ENCODE measurements at places on chromosomes 13 and 19.

GRCh38 chr13:78430166-78430791, 173.1 kb downstream of the POU4F1 start:
- DNase-seq = no peak

DNA sequence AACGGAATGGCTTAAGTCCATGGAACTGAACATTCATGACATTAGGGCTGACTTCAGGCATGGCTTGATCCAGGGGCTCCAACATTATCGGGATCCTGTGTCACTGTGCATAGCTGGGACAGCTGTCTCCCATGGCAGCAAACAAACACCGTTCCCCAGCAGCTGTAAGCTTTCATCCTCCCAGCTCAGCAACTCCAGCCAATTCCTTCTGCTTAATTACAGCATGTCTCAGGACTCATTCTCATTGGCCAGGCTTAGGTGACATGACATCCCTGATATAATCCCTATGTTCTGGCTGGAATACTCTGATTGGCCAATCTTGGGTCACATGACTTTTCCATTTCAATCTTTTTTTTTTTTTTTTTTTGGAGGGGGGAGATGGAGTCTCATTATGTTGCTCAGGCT, 10.9 kb upstream of the TLE5 start:
- DNase-seq = no peak

- no peak for DNase-seq
Observed at GRCh38 chr13:46726347-46726746, 70.6 kb downstream of the ESD start.

GRCh38 chr19:39389631-39390414, 1.1 kb downstream of the PAF1 start:
- no peak for DNase-seq

DNA sequence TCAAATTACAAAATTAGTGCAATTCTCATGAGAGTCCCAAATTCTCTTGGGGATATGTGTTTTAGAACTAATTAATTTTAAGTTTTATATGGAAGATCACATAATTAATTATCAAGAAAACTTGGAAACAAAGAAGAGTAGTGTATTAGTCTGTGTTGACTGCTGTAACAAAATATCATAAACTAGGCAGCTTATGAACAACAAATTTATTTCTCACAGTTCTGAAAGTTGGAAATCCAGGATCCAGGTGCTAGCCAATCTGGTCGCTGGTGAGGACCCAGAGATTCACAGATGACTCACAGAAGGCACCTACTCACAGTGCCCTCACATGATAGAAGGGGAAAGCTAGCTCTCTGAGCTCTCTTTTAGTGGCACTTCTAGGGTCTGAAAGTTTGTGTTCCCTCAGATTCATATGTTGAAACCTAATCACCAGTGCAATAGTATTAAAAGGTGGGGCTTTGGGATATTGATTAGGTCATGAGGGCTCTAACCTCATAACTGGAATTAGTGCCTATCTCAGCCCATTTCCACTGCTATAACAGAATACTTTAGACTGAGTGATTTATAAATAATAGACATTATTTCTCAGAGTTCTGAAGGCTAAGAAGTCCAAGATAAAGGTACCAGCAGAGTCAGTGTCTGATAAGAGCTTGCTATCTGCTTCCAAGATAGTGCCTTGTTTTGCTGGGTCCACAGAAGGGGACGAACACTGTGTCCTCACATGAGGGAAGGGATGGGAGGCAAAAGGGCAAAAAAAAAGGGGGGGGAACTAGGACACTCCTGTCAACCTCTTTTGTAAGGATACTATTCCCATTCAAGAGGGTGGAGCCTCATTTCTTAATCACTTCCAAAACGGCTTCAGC, 1.5 kb upstream of the ARGLU1 start:
- no peak for DNase-seq

- DNase-seq = no peak
Observed at GRCh38 chr19:43362179-43362578, 8.7 kb downstream of the CD177 start.

DNA sequence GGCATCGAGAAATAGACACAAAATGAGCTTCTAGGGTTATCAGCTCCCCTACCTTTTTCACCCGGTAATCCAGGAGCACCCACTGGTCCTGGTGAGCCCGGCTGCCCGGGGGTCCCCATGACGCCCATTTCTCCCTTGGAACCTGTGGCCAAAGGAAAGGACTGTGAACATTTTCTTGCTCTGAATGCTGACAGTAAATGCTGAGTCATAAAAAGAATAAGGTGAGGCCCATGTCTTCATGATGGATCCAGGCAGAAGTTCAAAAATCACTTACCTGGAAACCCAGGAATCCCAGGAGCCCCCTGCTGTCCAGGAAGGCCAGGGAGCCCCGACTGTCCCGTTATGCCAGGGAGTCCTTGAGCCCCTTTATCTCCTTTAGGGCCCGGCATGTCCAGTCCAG, 129.2 kb downstream of the COL4A1 start:
- DNase-seq = no peak

DNA sequence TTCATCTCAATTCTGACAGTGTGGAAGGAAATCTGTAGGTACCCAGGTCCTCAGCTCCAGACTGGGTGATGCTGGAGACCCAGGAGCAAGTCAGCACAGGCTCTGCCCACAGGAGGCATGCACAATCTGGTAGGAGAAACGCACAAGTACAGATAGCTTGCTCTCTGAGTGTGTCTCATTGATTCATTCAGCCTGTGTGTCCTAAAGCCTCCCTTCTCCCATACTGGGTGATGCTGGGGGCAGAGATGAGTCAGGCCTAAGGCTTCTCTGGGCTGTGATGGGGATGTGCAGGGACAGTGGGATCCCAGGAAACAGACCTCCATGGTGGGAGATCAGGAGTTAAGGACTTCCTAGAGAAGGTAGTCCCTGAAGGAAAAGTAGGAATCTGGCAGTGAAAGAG, 6.8 kb downstream of the ZNF526 start:
- no peak for DNase-seq

- DNase-seq = no peak
Observed at GRCh38 chr19:44697670-44698034, 1.3 kb upstream of the CEACAM16 start.

GRCh38 chr19:35162471-35163326, 8.2 kb downstream of the FXYD5 start:
- no peak for DNase-seq

DNA sequence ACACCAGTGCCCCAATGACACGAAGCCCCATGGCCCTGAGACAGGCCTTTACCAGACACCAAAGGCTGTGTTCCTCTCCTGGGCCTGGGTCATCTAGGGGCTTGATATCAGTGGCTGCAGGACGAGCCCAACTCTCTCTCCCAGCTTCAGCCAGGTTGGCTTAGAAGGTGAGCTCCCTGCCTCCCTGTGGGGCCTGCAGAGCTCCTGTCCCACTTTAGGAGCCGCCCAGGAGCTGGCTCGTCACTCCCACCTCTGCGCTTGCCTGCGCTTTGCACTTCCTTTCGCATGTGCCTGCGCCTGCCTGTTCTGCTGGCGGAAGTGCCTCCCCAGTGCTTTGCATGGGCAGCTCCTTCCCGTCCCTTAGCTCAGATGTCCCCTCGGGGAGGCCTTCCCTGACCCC, 4.9 kb downstream of the CALM3 start:
- no peak for DNase-seq

DNA sequence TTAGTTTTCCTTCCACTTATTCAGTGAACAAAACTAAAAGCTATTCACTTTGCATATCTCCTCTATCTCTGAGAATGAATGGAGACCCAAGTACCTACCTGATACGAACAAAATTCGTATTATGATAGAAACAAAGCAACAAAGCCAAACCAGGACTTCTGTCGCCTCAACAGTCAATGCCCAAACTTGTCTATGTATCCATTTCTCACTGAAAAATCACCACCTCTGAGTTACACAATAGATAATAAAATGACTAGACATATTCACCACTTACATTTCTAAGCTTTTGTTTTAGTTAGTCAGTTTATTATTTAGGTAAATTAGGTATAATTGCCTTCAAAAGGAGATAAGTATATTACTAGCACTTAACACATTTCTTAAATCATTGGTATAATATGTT, 67.7 kb downstream of the CAB39L start:
- no peak for DNase-seq

- DNase-seq = no peak
Observed at GRCh38 chr13:37118016-37118415, 12.6 kb upstream of the CSNK1A1L start.

DNA sequence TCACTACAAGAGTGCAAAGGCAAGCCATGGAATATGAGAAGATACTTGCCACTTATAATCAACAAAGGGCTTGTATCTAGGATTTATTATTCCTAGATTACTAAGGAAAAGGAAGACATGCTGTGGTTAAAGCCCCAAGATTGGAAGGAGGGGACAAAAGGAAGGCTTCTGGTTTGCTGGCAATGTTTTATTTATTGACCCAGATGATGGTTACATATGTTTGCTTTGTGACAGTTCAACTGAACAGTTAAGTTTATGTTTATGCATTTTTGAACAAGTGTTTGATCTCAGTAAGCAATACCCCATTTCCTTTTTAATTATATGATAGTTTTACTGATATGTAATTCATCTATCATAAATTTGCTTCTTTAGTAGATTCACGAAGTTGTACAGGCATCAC, 40.3 kb downstream of the CDADC1 start:
- DNase-seq = no peak

DNA sequence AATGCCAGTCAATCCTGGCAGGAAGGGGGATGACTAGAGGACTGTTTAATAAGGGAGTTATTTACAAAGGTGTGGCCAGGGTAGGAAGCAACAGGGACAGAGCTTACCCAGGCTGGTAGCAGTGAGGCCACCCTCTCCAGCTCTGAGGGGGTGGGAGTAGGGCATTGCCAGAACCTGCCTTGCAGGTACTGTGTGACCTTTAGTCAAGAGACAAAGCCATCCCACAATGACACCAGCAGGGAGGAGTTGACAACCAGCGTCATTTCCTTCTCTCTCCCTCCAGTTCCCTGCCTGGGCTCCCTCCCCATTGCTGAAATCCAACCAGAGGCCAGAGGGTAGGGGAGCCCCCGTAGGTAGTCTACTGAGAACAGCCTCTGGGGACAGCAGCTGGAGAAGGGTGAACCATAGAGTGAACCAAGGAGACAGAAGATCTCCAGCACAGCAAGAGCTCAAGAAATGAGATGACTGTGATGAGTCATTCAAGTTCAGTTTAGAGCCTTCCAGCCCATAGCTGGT, 33.3 kb upstream of the SPATA13 start:
- DNase-seq = no peak

- no peak for DNase-seq
Observed at GRCh38 chr13:30835442-30835841, 70.6 kb upstream of the MEDAG start.

- no peak for DNase-seq
Observed at GRCh38 chr19:18504886-18505610, 16.8 kb downstream of the ELL start.

- no peak for DNase-seq
Observed at GRCh38 chr13:20054586-20054985, 96.1 kb downstream of the ZMYM2 start.

DNA sequence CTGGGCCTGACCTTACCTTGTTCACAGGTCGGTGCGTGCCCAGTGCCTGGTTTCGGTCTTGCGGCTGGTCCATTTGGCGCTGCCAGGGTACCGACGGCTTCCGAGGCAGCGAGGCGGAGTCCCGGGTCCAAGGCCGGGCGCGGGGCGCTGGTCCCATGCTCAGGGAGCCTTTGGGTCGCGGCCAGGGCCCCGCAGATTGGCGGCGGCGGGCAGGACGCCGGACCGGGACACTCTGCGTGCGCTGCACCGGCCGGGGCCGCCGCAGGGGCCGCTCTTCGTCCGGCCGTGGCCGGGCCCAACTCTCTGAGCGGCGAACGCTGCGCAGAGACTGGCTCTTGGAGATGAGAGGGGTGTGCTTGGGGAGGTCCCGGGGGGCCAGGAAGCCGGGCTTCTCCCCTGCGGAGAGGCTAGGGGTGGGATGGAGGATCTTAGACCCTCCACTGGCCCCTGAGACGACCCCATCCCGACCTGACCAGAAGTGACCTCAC, 3.4 kb upstream of the WIZ start:
- no peak for DNase-seq

DNA sequence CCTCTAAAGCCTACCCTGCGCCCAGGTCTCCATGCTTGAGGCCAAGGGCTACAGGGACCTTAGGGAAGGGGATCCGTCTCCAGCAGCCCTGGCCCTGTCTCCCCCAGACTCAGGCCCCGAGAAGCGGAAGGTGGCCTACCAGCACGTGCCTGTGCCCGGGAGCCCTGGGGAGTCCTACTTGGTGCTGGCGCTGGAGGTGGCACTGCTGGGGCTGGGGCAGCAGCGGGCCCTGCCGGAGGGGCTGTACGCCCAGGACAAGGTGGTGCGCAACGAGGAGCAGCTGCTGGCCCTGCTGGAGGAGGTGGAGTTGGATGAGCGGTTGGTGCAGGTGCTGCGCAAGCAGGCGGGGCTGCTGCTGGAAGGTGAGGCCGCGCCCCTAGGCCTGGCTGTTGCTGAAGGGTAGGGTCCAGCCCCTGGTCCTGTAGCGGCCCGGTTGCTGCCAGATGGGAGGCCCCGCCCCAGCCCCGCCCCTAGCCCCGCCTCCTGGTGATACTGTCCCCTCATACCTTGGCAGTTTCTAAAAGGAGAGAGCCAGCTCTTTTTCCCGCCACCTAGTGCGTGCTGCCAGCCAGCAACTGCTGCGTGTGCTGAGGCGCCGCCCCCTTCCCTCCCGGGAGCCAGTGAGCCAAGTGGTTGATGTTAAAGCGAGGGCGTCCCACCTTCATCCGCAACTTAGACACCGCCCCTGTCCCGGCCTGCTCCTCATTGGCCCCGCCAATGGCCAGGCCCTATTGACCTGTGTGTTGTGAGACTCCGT, 22.6 kb downstream of the ZSWIM4 start:
- no peak for DNase-seq

GRCh38 chr13:47119575-47120235, 222.9 kb upstream of the HTR2A start:
- DNase-seq = no peak

GRCh38 chr19:29120466-29120865, 92.5 kb downstream of the UQCRFS1 start:
- DNase-seq = no peak

DNA sequence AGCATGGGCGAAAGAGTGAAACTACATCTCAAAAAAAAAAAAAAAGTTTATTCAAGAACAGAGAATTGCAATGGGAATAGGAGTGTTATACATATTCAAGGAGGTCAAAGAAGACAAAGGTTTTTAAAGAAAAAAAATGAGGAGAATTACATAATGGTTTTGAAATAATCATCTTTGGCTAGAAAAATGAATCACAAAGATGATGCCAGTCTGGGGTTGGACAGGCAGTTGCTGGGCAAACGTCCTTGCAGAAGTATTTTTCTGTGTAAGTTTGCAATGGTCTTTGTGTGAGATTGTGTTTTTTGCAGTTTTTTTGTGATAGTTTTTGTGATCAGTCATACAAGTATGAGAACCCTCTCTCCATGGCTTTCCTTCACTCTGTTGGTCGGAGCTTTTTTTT, 23.7 kb downstream of the LYPD3 start:
- no peak for DNase-seq

- no peak for DNase-seq
Observed at GRCh38 chr13:40657307-40657706, 9.1 kb downstream of the FOXO1 start.

- DNase-seq = no peak
Observed at GRCh38 chr13:29909975-29910674, 59.7 kb upstream of the UBL3 start.

GRCh38 chr13:25632166-25632888, 260.6 kb downstream of the ATP8A2 start:
- DNase-seq = no peak

GRCh38 chr13:108855737-108856387, 226.5 kb downstream of the MYO16 start:
- no peak for DNase-seq
